Transverse colon (tissue), 4 donors: ENCODE measurements at places on chromosomes 6 and 20.

DNA sequence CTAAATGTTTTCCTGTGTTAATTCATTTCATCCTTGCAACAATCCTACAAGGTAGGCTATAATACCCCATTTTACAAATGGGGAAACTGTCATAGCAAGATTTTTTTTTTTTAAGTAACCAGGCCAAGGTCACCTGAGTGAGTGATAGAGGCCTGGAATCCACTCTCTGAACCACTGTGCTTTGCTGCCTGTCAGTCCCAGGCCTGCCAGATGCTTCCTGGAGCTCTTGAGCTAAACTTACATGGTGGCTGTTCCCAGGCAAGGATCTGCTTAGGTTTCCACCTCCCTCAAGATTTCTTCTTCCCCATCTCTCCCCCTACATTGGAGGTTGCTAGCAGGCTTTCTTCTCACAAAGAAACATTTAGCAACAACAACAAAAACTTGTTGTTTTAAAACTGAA, 32.7 kb upstream of the RNF8 start:
- no peak for DNase-seq

DNA sequence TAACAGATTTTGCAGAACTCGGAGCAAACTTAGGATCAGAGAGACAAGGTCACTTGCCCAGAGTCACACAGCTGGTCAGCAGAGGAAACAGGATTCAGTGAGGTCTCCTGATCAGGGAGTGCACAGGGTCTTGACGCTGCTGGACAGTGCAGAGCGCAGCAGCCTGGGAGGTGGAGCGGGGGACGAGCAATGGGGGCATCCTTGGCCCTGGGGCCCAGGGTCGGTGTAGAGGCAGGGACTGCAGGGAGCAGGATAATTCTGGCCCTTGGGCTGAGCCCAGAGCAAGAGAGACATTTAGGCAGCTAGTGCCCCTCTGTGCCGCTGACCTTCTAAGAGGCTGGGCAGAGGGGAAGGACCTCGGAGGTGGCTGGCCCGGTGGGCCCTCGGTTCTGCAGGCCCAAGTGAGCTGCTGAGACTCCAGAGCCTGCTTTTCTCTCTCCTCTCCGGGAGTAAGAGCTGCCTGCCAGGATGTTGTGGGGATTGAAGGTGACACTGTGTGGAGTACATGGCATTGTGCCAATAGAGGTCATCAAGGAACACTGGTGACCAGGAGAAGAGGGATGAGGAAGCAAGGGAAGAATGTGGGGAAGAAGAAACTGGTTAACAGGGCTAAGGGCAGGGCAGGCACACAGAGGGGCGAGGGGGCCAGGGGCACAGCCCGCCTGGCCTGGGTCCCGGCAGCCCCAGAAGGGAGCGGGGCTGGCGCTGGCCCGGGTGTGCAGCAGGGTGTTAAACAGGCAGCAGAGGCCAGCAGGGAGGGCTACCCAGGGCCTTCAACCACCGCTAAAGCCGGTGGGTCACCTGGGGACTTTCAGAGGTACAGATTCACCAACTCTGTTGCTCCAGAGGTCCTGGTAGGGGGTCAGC, 122.0 kb downstream of the AGPAT4 start:
- no peak for DNase-seq

DNA sequence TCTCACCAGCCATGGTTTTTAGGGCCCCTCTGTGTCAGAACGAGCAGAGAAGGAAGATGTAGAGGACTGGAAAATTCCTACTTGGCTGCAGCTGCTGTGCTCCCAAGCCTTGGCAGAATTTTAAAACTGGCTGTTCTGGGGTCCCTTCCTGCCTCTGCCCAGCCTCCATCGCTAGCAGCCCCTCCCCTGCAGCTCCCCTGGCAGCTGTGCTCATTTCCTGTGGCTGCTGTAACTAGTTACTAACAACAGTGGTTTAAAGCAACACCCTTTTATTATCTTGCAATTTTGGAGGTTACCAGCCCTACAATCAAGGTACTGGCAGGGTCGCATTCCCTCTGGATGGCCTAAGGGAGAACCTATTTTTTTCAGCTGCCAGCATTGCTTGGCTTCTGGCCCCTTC, 3.7 kb upstream of the CST11 start:
- DNase-seq = no peak

DNA sequence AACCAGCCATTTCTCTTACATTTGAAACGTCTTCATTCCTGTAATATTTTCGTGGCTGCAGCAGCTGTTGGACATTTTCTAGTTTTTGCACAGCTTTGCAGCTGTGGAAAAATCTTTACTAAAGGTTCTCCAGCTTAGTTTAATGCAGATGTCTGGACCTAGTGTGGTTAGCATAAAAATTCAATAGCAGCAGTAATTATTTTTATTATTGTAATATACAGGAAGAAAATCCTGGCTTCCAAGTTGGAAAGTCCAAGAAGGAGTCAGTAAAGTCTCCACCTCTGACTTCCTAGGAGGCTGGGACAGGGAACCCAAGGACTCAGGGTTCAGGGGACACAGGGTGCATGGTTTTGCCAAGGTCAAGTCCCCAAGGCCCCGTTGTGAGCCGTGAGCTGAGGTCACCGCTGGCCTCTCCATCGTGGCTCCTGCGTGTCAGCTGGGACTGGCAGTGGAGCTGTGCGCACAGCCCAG, 230.6 kb downstream of the FNDC1 start:
- DNase-seq = no peak

DNA sequence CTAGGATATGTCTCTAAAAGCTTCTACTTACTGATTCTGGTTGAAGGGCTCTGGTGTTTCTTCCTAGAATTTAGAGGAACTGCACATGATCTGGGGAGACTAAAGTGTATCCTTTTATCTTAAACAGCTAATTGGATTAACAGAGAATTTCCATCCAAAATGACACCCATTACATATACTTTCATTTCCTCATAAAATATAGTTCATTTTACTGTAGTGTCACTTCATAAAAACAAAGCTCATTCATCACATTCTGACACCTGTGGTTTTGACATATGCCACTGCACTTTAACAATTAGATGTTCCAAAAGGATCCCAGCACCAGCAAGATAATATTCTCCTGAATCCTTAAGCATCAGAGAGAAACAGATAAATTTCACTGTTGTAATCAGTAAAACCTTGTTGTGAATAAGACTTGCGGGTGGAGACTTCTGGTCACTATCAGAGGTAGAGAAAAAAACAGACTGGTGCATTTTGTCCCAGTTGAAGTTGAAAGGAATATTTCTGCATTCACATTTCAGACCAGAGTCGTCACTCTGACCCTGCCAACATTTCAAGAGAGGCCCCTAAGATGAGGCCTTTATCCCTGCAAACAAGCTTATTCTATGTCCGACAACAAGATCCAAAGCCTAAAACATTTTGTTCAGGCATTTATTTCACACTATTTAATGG, 175.3 kb upstream of the BMP5 start:
- DNase-seq = no peak

- no peak for DNase-seq
Observed at GRCh38 chr6:24779416-24780016, 4.8 kb downstream of the GMNN start.

DNA sequence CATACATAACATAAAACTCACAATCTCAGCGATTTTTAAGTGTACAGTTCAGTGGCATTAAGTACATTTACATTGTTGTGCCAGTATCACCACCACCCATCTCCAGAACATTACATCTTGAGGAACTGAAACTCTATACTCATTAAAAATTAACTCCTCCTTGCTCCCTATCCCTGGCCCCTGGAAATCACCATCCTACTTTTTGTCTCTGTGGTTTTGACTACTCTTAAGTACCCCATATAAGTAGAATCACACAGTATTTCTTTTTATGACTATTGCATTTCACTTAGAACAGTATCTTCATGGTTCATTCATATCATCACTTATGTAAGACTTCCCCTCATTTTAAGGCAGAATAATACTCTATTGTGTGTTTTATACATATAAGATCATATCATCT, 1108.1 kb downstream of the GRIK2 start:
- no peak for DNase-seq

DNA sequence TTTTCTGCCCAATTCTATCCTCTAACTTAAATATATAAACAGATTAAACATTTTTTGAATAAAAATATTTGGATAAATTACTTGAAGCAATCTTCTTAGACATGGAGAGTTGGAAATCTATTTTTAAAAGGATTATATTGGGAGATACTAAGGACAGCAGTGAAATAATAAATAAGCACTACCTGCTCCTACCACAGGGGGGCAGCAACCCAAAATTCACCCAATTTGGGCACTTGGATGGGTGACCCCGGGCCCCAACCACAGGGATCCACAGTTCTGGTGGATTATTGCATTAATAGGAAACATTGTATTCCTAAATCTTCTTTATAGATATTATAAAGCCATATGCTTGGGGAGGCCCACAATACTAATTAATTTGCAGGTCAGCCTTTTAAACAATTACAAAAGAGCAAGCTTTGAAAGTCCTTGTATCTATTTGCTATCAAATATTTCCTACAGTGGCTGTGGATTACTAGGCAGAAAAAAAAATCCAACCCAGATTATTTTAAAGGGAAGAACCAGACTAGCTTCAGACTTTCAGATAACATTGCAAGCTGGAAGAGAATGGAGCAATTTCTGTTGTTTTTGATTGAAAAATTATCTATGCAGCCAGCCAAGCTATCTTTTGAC, 66.4 kb upstream of the PDE10A start:
- peak; percentile 39 for DNase-seq

- no peak for DNase-seq
Observed at GRCh38 chr6:28659250-28659566, 133.5 kb downstream of the GPX5 start.

- peak; percentile 9 for DNase-seq
Observed at GRCh38 chr20:29878281-29878741, 1379.2 kb upstream of the DEFB115 start.

GRCh38 chr6:3377536-3378397, 79.1 kb downstream of the SLC22A23 start:
- no peak for DNase-seq

DNA sequence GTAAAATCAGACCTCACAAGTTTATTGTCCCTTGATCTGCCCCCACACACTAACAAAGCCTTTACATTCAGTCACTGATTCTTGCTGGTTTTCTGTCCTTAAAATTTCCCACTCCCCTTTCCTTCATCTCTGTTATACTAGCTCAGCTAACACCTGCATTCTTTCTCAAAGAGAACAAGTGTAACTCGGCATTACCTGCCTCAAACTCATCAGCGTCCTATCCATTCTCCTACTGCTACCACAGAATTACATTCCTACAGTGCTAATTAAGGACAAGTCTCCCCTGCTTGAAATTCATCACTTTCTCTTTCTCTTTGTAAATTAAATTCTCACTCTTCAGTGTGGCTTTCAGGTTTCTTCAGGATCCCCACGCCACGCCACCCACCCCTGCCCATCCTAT, 773.2 kb downstream of the FRK start:
- no peak for DNase-seq

DNA sequence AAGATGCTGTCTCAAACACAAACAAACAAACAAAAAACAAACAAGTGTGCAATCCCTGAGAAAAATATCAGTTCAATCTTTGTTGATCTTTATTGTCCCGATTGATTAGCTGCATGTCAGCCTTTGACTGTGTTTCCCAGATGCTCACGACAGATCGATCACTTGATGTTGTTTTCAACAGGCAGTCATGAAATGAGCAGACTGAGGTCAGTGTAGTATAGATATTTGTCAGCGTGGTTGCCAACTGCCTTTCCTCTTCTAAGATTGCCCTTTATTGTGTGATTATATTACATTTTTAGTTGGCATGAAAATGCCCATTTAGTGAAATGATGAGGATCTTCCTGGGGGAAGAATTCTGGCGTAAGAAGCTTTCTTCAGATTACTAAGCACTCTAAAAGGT, 25.6 kb downstream of the UTRN start:
- no peak for DNase-seq

DNA sequence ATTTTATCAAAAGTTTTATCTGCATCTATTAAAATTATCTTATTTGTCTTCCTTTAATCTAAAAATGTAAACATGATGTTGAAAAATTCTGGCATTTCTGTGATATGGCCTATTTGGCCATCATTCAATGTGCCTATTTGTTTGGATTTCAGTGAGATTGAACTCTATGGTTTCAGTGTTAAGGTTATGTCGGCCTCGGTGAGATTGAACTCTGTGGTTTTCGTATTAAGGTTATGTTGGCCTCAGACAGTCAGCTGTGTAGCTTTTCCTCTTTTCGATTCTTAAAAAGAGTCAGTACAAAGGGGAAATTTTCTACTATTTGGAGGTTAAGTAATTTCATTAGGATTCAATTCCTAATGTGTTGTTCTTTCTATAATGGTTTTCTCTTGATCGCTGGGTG, 320.6 kb downstream of the PACRG start:
- DNase-seq = no peak

GRCh38 chr6:88919032-88919431, 44.4 kb downstream of the RNGTT start:
- DNase-seq = no peak

GRCh38 chr6:99521633-99522151, 6.5 kb upstream of the USP45 start:
- peak; percentile 12 for DNase-seq
